ENCODE measurements at places on chromosomes 11 and 22. TPM values are rescaled to one million over a fixed set of nuclear protein-coding genes. Genes with fewer than 3 reads are reported as not detected.

The DDI1 gene
- not detected for total RNA-seq

The KCNJ1 gene
- not detected for total RNA-seq

DNA sequence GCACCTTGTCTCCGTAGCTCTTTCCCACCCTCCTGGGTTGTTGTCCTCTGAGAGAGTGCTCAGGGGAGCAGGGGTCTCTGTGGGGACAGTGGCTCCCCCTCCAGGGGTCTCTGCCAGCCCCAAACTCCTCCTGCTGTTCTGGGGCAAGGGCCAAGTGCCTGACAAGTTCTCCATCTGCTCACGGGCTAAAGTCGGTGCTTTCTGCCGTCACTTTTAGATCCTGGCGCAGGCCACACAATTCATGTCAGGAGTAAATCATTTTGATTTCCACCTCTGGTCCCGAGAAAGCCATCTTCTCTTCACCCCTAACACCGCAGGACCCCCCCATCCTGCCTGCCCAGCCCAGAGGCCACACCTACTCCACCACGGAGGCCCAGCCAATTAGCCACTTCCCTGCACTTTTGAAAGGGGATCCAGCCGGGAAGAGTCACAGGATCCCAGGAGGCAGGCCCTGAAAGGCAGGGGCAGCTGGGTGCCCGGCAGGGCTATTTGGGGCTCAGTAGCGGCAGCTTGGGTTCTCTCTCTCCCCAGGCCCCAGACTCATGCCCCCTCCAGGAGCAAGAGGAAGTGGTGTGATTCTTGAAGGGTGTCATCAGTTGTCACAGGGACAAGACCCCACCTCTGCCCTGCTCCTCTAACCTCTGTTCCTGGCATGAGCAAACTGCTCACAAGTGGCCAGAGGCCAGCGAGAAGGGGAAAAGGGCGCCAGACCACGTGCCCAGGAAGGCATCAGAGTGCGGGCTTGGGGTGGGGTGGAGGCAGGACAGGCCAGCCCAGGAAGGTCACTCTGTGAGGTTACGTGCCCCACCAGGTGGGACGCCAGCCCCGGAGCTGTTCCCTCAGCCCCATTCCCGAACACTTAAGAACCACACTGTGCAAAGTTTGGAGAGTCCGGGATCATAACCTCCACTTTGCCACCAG lies 1.3 kb downstream of the MACROD1 start:
- no peak for DNase-seq

DNA sequence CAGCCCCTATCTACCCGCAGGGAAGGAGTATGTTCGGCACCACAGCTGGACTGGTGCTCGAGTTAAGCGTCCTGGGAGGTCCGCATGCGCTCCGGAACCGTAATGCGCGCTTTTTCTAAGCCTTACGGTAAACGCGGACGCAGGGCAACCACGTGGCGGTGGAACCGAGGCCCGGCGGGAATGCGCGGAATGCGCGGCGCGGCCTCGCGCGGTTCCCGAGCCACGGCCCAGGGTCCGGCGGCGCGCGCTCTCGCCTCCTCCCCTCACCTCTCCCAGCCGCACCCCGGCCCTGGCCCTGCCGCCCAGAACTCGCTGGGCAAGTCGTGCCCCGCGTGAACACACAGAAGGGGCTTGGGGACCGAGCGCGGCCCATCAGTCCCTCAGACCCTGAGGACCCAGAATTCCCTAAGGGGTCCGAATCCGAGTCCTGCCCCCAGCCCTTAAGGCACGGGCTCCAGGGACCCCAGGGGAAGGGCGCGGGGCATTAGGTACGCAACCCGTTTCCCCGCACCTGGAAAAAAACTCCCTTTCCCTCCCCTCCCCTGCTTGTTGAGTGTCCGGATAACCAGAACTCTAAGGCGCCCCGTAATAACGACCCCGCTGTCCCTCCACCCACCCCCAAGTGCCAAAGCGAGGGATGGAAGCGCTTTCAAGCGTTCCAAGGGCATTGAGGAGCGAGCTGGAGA lies 4.3 kb upstream of the CCND1 start:
- no peak for DNase-seq

GRCh38 chr11:96257972-96258934 lies 84.7 kb downstream of the MAML2 start:
- no peak for DNase-seq

DNA sequence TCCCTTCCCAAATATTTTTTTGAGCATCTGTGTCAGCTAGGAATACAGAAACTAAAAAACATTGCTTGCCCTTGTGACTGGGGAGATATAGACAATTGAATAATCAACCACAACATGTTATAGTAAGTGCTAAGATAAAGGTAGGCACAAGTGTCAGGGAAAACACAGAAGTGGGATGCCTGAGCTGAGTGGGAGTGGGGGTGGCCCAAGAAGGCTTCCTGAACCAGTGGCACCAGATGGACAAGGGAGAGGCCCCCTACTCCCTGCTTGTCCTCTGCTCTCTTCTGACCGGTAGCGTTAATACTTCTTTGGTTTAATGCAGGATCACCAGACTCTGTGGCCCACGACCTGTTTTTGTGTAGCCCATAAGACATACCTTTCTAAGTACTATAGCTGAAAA lies 48.8 kb downstream of the PACS1 start:
- no peak for DNase-seq

DNA sequence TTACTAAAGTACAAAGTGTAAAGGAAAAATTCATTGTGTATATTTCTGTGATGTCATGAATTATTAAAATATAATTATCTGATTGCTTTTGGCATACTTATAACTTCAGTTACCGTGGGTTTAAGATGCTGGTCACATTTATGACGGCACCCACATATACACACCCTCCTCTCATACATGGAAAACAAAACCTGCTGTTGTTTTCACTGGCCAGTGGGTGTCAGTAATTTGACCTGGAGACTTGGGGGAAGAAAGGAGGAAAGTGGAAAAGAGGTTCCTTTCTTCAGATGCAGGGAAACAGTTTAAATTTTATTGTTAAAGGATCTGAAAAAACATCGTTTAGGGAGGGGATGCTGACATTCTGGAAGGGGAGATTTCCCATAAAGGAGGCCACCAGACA lies 742 bp upstream of the BBOX1 start:
- DNase-seq: no peak
